ENCODE measurements at places on chromosomes 4 and X.

DNA sequence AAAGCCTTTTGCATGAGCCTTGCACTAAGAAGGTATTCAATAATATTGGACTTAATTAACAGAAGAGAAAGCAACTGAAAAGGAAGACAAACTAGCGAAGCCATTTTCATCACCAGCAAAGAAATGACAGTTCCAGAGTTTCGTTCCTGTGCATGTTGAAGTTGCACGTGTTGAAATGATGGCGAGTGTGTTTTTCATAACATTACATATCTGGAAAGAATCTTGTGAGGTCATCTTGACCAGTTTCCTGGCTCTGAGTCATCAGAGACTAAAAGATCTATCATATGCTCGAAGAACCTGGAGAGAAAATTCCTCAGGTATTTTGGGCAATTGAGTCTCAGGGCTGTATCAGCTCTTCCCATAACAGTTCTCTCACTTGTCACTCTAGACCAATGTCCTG lies 106.2 kb upstream of the MAML3 start:
- DNase-seq, result no peak

DNA sequence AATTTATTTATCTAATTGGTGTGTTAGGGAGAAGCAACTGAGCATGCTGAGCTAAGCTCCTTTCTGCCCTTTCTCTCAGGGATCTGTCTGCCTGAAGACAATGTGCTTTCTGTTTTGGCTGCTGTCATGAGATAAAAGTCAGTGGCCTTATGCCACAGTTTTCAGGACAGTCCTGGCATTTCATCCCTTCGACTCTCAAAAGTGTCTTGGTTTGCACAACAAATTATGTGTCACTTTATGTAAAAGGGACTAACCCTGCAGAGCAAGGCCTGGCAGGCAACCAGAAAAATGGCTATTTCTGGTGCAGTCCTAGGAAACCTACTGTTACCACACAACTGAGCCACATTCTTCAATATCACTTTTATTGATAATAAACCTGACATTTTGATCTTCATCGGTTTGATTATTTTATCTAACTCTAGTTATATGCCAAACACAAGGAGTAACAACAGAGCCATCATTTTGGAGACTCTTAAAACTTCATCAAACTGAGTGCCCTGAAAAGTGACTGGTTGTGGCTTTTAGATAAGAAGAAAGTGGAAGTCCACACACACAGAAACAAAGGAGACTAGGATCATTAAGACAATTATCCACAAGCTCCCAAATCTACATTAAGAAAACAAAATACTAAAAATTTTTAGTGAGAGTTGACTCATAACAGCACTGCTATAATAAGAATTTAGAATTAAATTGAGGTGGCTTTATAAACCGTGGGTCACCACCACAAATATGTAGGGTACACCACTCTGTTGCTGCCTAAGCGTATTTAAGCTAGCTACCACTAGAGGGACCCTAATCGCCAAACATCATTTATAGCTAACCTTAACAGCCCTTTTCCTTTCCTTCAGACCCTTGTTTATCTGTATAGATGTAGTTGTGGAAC lies 95.9 kb upstream of the PTPN13 start:
- DNase-seq, result peak; percentile 78

DNA sequence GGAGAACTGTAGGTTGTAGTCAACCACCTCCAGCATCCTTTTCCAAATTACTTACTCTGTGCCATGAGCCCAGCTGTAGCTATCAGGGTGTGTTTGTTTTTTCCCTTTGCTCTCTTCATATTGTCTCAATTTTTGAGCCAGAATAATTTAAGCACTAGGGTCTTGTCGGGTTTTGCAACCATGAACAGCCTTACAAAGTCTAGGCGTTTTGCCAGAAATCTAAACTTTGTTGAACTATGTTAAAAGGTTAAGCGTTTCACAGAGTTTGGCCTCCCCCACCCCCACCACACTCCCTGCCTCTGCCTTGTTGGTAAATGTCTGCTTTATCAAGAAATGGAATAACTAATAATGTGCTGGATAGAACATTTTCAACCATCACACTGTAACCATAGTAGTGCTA lies 190.6 kb upstream of the TTC29 start:
- no peak for DNase-seq

GRCh38 chrX:39809331-39809730 lies 288.4 kb downstream of the BCOR start:
- no peak for DNase-seq

GRCh38 chr4:7554905-7555304 lies 120.2 kb upstream of the PSAPL1 start:
- no peak for DNase-seq

All from LoVo (cell line).